ENCODE measurements at places on chromosomes 3 and 15. TPM values are rescaled to one million over a fixed set of nuclear protein-coding genes. Genes with fewer than 3 reads are reported as not detected.

The EMC7 gene
- 58.6 TPM for total RNA-seq

The EFHB gene
- not detected for total RNA-seq

The ZIC1 gene
- total RNA-seq: 0.06 TPM

The FBXO40 gene
- not detected for total RNA-seq

The C3orf85 gene
- total RNA-seq: not detected

The WDR72 gene
- total RNA-seq: not detected

The CSPG4 gene
- total RNA-seq: 3.0 TPM

The SLC35G2 gene
- 9.5 TPM for total RNA-seq
